Ureter (tissue), 1 donor: ENCODE measurements at places on chromosomes 13 and 19.

GRCh38 chr19:18421371-18421959 is 2.3 kb downstream of the SSBP4 start:
- DNase-seq = no peak

- DNase-seq = no peak
Measured at GRCh38 chr13:112034231-112034630, 32.7 kb upstream of the SOX1 start.

GRCh38 chr19:17075864-17076542 is 426 bp downstream of the MYO9B start:
- peak; percentile 59 for DNase-seq

- DNase-seq = no peak
Measured at GRCh38 chr13:87138866-87139265, 532.3 kb upstream of the SLITRK5 start.

DNA sequence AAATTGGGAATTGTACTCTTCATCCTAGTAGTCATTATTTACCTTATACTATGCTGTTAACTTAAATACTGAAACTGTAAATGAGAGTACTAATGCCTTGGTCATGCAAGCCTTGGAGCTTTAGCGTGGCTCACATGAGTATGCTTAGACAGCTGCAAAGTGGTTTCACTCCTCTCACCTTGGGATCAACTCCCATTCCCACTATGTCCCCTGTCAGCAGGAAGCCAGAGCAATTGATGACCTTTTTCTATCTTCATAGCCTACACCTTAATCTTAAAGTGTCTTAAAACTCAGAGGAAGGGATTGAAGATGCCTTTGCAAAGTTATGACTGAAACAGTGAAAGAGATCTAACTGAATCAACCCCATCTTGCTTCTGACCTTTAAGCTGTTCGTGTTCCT is 33.2 kb upstream of the CEACAM8 start:
- no peak for DNase-seq

DNA sequence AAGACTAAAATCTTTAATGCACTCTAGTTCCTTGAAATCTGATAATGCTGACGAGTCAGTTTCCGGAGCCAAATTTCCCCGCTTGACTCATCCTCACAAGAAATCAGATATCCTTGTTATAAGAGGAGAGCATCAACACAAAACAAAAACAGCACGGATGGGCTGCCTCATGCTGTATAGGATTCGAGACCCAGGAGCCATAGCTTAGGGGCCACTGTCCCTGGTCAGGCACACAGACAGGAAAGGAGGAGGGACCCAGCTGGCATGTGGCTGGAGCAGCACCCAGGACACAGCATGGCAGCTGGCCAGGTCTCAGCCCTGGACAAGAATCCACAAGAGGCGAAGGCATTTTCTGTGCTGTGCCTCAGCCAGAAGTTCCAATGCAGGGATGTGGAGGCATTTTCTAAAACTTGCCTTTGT is 110.2 kb upstream of the SPATA13 start:
- DNase-seq = peak; percentile 59

DNA sequence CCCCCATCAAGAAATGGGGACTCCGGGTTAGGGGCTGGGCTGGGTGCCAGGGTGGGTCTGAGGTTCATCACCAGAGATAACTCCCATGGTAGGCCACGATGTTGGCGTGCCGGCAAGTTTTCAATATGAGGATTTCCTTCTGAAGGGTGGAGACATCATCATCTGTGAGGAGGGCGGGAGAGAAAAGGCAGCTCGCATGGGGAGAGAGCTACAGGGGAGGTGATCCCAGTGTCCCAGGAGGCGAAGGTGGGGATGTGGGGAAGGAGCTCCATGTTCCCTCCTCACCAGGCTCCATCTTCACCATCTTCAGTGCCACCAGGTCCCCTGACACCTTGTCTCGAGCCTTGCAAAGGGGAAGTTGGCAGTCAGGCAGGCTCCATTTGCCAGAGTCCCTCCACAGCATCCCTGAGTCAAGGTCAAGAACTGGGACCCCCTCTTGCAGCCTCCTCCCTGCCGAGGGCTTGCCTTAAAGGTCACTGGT is 430 bp downstream of the MAP4K1 start:
- DNase-seq = no peak

DNA sequence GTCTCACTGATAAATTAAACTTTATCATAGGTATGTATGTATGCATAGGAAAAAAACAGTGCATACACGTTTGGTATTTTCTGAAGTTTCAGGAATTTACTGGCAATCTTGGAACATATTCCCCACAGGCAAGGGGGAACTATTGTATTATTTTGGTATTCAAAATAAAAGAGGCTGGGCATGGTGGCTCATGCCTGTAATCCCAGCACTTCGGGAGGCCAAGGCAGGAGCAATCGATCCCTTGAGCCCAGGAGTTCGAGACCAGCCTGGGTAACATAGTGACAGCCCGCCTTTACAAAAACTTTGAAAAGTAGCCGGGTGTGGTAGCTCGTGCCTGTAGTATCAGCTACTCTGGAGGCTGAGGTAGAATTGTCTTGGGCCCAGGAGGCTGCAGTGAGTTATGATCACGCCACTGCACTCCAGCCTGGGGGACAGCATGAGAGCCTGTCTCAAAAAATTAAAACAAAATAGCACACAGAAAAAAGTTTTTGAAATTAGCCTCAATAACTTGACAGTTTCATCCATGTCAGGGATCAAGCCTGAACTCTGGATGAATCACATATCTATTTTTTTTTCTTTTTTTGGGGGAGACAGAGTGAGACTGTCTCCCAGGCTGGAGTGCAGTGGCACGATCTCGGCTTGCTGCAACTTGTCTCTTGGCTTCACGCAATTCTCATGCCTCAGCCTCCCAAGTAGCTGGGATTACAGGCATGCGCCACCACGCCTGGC is 29.1 kb upstream of the HOMER3 start:
- DNase-seq = no peak

DNA sequence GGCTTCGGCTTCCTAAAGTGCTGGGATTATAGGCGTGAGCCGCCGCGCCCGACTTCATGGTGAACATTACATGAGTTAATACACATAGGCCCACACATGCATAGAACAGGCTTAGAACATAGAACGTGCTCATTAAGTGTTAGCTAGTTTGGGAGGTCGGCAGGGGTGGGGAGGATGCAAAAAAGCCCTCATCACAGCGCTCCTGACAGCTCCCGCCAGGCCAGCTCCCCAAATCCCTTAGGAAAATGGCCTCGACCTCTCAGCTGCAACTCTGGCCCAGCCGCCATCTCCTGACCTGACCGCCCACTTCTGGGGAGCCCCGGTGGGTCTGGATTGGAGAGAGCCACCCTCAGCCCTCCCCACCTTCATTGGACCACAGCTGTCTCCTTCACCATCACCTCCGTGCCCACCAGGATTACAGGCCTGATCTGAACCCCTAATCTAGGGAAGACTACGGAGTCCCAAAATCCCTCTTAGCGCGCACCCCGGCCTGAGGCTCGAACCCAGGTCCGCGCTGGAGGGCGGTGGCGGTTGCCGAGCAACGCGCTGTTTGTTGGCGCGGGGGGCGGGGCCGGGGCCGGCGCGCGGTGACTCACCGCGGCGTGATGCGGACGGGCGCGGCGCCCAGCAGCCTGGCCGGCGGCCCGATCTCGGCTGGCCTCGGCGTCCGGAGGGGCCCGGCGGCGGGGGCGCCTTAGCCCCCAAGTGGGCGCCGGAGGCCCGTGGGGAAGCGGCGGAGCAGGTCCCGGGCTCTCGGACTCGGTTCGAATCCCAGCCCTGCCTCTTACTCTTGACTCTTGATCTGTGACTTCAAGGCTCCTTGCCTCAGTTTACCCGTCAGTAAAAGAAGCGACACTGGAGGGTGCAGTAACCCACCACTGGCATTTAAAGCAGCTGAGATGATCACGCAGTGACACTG is 26.7 kb upstream of the NANOS3 start:
- DNase-seq = peak; percentile 82

DNA sequence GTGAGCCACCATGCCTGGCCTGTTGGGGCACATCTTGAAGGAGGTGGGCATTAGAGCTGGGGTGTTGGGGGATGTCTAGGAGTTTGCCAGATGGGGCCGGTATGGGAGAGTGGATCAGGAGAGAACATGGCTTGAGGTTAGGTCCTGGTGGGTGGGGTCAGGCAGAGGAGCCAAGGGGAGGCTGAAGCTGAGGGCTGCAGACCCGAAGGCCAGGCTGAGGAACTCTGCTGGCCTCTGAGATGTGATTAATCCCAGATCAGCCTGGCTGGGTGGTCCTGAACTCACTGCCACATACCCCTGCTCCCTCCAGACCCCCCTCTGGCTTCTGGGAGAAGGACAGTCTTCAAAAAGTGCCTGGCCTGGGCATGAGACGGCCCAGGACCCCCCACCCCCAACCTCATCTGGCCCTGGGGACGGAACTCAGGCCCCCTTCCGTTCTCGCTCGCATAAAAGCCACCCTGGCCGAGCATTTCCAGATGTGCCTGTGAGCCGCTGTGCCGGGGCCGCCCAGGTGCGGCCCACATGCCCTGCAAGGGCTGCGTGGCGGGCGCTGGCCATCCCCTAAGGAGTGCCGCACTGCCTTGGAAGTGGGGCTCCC is 2.7 kb downstream of the FSTL3 start:
- no peak for DNase-seq

DNA sequence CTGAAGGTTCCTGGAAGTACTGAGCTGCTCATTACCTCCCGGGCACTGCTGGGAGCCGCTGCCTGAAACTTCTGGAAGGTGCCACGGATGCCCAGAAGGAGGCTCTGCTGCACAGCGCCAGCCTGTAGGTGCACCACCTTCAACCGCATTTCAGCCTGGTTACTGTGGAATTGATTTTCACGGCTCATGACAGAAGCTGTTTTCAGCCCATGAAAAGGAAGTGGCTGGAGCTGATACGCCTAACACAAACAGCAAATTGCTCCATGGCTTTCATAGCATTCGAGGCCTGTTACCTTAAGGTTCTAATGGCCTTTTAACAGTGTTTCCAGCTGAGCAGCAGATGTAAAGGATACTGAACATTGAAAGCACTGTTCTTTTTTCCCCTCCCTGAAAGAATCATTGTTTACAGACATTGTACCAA is 22.0 kb downstream of the GPC6 start:
- DNase-seq = no peak

DNA sequence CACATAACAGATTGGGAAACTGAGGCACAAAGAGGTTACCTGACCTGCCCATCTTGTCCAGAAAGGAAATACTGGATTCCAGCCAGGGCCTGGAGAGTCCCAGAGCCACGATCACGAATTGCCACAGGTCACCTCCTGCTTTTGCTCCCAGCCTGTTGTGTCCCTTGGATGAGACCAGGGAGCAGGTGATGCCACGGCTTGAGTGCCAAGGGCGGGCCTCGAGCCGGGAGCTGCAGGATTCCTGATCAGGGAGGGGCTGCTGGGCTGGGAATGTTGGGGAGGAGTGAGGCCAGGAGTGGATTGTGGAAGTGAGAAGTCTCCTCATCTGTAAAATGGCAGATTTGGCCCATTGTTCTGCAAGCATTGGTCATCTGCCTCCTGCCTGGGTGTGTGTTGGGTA is 29.4 kb downstream of the DNM2 start:
- no peak for DNase-seq

DNA sequence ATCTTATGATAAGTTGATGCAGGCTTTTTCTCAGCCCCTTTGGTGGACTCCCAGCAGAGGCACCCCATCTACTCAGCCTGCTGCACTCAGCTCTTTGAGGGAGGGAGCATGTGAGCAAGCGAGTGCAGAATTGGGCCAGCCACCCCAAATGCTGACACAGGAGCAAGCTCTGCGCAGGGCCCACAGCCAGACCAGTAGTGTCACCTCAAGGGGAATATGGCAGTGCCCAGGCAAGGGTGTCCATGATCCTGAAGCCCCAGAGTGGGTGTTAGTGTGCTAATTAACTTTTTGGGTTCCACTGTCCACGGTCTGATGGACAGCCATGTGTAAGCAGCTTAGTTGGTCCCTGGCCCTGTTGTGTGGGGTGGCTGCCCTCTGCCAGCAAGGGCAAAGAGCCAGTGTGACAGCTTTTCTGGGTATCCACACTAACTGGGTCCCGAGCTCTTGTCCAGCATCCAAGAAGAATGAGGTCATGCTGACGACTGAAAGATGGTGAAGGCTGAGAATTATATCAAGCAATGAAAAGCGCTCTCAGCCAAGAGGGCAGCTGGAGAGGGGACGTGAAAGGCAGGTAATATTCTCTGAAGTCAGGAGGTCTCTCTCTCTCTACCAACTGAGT is 898.3 kb upstream of the PCDH9 start:
- no peak for DNase-seq

DNA sequence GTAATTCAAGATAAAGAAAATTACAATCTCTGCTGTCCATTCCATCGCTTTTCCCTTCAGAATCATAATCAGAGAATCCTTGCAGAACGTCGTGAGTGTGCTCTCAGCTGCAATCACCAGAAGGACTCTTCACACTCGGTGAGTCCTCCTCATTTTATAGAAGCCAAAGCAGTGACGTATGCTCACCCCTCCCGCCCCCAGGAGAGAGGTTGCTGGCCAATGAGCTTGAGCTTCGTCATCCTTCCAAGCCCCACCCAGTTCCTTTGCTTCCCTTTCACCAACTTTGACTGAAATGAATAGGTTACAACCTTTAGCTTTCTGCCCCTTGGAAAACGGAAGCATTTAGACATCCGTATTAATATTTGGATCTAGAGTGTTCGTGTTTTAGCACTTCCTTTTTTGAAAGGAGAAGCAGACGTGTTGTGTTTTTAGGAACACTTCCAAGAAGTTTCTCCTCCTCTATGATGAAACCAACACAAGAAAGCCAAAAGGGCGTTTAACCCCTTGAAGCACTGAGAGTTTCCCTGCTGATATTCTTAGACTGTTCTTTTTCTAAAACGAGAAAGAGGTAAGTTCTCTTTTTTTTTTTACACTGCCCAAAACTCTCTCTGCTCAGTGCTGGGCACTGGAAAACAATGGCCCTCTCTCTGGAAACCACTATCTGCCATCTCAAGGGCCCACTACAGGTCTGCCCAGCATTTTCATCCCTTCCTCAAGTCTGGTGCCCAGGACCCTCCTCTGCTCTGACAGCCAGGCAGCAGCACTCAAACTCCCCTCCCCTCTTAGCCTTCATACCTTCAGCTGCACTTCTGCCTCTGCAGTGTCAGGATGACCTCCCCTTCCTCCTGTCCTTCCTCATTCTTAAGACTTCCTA is 44.3 kb upstream of the CEACAM21 start:
- DNase-seq = peak; percentile 78

DNA sequence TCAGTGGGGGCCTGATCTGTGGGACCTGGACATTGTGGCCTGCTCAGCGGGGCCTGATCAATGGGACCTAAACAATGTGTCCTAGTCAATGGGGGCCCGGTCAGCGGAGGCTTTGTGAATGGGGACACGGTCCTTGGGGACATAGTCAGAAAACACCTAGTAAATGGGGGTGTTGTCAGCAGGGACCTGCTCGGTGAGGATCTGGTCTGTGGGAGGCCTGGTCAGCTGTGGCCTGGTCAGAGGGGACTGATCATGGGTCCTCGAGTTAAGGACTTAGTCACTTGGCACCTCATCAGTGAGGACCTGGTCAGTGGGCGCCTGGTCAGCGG is 44.5 kb upstream of the TPM4 start:
- no peak for DNase-seq

GRCh38 chr19:40129425-40129824 is 38.7 kb upstream of the ZNF780A start:
- no peak for DNase-seq

DNA sequence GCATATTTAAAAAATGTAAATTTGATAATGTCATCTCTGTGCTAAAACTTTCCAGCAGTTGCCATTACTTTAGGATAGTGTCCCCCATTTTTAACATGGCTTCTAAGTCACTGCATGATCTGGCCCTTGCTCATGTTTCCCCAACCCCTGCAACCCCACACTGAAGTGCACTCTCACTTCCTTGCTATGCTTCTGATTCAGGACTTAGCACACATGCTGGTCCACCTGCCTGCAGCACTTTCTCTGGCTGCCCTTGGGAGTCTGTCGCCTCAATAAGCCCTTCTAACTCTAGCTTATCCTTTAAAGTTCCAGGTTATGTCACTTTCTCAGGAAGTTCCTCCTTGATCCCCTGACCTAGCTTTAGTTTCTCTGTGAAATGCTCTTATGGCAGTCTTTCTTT is 241.0 kb downstream of the POSTN start:
- DNase-seq = no peak
